ENCODE measurements at places on chromosomes 13 and 19.

GRCh38 chr13:101522607-101523006 lies 70.1 kb downstream of the ITGBL1 start:
- DNase-seq: no peak

DNA sequence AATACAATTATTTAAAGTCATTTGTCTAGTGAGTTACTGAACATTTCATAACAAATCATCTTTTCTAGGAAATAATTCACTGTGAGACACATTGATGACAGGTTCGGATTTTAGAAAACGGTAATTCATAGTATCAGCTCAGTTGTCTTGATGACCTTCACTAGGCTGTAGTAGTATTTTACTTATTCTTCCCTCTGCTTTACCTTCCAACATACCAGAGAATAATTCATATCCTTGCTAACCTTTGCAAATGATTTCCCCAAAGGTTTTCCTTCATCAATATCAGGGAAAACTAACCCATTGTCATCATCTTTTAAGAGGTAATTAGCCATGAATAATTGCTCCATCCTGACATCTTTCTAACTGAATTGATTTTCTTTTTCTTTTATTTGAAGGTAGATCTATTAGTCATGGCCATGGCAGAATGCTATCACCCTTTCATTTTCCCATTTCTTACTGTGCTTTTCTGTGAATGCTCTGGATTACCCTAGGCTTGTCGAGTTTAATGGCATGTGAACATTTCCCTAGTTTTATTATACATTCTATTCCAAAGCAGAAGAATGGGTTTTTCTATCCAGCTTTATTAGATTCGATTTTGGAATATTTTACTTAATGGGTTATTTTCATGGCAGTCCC lies 299.2 kb downstream of the OLFM4 start:
- DNase-seq: no peak

GRCh38 chr19:42129399-42130253 lies 2.6 kb downstream of the POU2F2 start:
- peak; percentile 54 for DNase-seq

DNA sequence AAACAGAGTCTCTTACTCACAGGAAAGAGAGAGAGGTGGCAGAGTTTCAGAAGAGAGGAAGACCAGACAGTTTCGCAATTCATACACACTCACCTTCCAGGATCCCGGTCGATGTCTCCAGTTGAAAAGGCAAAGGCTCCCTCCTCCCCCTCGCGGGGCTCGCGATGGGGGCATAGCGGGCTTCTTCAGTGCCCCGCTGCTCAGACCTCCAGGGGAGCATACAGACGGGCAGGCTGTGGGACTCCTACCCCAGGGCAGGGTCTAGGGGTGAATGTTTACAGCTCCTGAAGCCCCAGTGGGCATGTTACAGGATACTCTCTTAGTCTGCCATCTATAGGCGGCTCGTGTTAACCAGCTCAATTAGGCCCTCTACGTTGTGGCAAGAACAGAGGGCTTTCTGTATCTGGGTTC lies 139.2 kb downstream of the SLITRK5 start:
- no peak for DNase-seq

DNA sequence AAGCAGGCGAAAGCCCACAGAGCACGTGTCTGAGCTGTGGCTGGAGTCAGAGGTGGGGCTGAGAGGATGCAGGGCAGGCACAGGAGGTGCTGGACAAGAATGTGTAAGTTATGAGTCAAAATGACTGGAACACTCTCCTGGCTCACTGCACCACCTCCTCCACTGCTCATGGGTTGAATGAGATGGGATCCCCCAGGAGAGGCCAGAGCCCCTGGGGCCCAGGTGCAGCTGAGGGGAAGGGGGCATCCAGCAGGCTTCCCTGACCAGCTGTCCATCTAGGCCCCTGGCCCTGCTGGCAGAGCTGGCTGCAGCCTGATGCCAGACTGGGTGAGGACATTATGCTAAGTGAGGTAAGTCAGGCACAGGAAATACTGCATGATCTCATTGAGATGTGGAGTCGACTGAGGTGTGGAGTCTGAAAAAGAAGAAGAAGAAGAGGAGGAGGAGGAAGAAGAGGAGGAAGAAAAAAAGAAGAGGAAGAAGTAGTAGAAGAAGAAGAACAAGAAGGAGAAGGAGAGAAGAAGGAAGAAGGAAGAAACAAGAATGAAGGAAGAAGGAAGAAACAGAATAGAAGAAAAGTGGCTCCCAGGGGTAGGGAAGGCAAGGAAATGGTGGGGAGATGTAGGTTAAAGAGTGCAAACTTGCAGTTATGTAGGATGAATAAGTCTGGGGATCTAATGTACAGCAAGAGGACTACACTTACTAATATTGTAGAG lies 747.4 kb downstream of the UQCRFS1 start:
- peak; percentile 47 for DNase-seq

GRCh38 chr13:77055158-77055557 lies 28.2 kb upstream of the FBXL3 start:
- DNase-seq: no peak

DNA sequence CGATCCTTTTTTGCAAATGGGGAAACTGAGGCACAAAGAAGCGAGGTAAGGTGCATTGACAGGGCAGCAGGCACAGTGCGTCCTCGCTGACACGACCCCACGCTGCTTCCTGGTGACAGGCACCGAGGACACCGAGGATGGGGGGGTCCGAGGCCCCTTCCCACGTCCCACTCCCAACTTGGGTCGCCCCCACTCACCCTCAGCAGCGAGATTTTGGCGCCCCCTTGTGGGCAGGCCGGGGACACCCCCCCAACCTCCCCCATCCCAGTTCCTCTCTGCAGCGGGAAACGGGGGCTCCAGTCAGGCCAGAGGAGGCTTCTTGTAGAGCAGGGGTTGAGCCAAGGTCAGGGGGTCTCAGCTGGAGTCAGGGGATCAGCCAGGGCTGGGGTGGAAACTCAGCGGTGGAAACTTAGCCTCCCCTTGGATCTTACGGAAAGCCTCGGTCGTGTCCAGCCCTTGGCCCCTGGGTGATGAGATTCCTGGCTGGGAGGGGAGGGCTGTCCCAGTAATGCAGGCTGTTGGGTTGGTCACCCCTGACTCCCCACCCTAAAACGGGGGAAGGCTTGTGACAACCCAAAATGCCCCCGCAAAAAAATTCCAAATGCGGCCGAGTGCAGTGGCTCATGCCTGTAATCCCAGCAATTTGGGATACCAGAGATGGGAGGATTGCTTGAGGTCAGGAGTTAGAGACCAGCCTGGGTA lies 8.2 kb downstream of the SMIM24 start:
- DNase-seq: no peak

GRCh38 chr19:55132453-55133129 lies 15.2 kb upstream of the PPP1R12C start:
- DNase-seq: no peak

- peak; percentile 8 for DNase-seq
Observed at GRCh38 chr13:31369213-31369612, 169.4 kb downstream of the B3GLCT start.

DNA sequence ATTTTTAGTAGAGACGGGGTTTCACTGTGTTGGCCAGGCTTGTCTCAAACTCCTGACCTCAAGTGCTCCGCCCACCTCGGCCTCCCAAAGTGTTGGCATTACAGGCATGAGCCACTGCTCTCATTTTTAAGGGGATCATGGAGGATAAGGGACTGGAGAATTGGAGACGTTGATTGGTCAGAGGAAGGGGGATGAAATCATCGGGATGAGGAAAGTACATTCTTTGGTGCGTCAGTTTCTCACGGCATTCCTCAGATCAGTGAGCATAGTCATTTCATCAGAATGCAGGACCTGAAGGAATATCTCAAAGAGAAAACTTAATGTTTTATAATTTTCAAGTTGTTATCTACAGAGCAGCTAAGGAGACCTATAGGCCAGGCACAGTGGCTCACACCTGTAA lies 14.0 kb downstream of the ZNF114 start:
- DNase-seq: peak; percentile 95

- peak; percentile 40 for DNase-seq
Observed at GRCh38 chr13:20815464-20815863, 41.7 kb upstream of the EEF1AKMT1 start.

DNA sequence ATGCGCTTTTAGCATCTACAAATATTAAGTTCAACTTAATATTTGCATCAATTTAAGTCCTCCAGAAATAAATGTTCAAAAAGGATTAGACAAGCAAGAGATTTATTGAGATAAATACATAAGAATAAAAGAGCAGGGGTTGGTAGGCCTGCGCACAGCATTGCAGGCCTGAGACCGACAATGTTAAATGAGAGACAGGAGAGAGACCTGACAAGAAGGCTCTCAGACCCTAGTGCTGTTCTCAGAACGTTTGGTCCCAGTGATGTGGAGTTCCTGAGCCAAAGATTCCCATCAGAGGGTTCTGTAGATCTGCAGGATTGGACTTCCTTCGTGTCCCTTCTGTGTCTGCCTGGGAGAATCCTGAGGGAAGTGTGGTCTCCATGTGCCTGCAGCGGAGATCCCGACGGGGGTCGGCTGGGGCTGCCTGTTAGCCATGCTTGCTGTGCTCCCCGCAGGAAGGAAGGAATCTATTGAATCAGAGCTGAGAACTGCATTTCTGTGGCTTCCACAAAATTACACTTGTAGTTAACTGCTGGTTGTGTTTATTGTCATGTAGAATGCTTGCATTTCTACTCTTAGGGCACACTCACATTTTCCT lies 369.9 kb upstream of the SLC10A2 start:
- DNase-seq: no peak

DNA sequence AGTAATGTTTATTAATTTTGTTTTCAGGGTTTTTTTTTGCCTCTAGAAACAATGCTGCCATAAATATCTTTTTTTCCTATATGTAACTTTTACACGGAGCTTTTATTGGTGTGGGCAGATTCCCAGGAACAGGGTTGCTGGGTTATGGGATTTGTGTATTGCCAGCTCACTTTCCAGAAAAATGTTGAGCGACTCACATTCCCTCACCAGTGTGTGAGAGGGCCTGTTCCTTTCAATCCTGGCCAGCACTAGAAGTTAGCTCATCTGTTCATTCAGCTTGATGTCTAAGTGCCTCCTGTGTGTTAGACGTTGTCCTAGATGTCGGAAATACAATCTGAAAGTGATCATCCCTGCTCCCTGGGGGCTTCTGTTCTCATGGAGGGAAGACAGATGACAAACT lies 2.6 kb downstream of the ZNF71 start:
- DNase-seq: no peak

- DNase-seq: peak; percentile 57
Observed at GRCh38 chr19:45164577-45165335, 4.0 kb upstream of the NKPD1 start.

- no peak for DNase-seq
Observed at GRCh38 chr13:66362485-66362884, 867.7 kb downstream of the PCDH9 start.

GRCh38 chr19:42086770-42087550 lies 11.0 kb downstream of the ZNF574 start:
- no peak for DNase-seq

DNA sequence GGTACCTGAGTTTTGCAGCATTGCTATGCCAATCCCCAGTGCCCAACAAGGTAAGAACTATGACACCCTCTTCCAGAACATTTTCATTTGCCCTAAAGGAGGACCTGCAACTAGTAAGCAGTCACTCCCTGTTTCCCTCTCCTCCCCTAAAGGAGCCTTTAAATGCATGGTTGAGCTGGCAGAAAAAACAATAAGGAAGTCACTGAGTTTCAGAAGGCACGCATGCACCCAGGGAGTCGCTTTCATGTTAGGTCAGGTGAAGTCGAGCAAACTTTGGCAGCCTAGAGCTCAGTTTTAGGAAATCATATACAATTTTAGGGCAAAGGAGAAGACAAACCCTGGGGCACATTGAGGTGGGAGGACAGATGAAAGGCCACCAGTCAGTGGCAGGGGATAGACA lies 11.8 kb downstream of the NLRP11 start:
- DNase-seq: no peak

GRCh38 chr19:46021531-46022041 lies 1.3 kb downstream of the PGLYRP1 start:
- no peak for DNase-seq

DNA sequence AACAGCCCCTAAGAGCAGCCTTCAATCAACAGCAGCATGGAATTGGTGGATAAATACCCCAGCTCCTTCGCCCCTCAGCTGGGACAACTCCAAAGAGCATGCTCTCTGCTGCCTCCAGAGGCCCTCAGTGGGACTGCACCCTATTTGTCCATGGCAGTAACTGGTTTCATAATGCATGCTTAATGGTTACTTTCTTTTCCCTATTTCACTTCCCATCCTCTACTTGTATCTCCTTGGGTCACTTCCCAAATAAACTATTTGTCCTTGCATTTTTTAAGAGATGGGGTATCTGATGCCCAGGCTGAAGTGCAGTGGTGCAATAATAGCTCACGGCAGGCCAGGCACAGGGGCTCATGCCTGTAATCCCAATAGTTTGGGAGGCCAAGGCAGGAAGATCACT lies 13.5 kb upstream of the TPM4 start:
- DNase-seq: no peak

DNA sequence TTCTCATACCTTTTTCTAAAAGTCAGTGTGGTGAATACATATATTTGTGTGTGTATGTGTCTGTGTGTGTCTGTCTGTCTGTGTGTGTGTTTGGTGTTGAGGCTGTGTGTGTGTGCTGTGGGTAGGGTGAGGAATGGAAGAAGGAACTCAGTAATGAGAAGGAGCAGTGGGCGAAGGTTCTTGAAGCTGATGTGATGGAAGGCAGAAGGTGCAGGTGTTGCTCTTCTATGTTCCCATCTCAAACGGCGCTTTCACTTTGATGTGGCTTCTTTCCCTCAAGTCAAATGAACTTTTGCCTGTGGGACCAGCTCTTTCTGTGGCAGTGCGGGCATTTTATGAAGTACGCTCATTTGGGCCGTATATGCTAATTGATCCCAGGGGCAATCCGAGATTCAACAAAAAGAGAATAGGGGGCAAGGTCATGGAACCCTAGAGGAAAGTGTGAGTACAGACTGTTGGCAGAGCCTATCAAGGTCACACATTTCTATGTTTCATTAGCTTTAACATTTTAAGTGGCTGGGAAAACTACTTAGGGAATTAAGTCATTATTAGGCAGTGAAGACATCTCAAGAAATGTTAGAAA lies 15.2 kb downstream of the BIVM start:
- no peak for DNase-seq

DNA sequence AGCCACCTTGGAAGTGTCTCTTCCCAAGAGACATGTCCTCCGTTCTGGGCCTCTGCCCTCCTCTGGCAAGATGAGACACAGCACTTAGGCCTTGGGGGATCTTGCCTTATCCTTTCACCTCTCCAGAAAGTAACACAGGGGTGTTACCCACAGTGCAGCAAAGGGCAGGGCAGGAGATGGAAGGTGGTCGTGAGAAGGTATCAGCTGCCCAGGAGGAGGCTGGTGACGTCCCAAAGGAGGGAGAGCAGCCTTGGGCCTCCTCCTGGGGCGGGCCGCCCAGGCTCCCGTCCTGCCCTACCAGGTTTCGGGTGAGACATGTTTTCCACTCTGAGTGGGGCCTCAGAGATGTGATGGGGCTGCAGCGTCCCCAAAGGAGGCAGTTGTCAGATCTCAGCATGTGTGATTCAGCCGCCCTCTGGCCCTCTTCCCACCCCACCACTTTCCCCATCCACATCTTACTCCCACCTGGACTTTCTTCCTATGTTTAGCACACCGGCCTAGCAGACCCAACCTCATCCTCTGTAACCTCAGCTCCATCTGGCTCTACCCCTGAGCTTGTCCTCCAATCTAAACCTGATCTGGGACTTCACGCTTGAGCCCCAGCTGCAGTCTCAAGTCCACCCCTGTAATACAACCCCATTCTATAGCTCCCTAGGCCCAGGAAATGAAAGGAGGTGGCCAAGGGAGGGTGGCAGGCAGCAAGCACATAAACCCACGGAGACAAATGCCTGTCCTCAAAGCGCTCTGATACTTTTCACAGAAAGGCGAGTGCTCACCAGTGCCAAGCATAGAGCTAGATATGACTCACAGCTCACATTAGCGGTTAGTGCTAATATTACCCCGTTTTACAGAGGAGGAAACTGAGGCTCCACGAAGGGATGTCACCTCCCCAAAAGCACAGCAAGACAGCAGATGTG lies 9.3 kb downstream of the POU2F2 start:
- no peak for DNase-seq
